SHP77 (cell line): ENCODE measurements at places on chromosomes 13 and 19.

DNA sequence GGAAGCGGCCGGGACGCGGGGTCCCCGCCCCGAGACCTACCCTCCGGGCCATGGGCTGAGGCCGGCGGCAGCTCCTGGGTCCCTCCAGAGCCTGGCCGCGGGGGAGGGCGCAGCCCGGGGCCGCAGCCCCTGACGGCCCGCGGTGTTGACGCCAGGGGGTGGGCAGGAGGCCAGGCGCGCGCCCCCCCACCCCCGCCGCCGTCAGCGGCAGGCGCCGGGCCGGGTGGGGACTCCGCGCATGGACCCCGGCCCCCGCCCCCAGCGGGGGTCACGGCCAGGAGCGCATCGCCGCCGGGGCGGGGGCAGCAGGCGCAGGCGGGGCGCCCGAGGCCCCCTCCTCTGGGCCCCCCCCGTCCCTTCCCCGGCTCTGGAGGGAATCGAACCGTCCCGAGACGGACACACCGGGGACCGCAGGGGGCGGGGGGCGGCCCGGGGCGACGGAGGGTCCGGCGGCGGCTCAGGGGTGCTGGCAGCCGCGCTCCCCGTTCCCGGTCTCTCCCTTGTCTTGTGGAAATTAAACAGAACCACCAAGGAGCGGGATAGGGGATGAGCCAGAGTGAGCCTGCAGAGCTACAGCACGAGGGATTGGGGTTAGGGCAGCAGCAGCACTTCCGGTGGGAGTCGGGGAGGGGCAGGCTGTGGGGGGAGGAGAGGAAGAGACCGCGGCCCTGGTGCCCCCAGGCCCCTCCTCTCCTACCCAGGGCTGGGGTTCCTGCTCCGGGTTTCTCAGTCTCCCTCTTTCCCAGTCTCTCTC, at the start of gene MEIS3:
Gene MEIS3 (minus strand): TSS at position 498 of the 754 bp plus-strand sequence. CDS start 446 bp downstream, at position 52.
- no peak for DNase-seq

DNA sequence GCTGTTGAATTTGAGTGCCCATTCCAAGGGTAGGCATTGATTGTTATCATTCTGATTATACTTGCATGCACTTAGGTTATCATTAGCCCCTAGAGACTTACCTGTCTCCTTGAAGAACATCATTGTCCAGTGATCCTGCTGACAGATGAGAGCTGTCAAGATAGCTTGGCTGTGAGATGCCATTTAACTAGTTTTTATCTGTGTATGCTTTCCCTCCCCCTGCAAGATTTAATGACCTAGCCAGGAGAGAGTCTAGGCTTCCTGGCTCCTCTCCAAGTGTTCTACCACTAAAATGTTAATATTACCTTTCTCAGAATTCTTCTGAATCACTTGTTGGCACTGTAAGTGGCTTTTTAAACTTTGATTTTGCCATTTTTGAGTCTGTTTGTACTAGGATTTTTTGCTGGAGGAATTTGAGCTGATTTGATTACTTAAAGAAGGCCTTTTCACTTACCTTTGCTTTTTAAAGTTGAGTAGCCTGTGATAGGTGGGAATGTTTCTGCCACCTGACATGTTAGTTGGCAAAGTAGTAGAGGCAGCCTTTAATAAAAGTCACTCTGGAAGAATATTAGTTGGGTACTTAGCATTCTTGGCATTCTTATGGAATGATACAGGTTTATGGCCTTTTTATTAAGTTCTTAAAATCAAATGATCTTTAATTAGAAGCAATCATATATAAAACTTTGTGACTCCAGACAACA, 41.1 kb downstream of the ARHGAP35 start:
- DNase-seq = no peak

DNA sequence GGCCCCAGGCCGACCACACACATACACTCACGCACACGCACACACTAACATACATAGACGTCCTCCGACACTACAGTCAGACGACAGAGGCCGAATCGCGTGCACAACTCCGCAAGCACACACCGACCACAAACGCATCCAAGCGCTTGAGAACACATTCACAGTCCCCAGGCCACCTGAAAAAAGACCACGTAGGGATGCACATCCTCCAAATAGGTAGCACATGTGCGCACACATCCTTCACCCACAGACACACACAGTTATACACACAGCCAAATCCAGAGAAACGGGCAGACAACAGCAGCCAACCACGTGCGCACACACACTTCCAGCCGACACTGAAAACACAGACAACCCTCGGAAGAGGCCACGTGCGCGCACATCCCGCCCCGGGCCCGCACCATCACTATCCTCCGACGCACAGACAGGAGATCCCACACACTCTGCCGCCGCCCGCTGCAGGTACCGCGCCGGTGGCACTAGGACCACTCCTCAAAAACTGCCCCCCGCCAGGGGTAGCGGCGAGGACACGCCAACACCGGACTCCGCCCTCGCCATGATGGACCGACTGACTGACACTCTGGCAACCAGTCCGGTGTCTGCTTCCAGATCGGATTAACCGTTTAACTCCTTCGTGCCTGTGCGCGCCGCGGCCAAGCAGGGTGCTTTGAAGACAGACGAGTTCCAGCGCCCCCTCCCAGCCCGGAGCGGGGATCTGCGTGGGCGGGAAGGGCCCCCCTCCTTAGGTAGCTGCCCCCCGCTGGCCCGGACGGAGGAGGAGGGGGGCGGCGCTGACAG, 493 bp upstream of the PDE4A start:
- DNase-seq = peak; percentile 48

- DNase-seq = no peak
These were observed 18.5 kb upstream of the ZNF331 start for GRCh38 chr19:53519446-53519845.

DNA sequence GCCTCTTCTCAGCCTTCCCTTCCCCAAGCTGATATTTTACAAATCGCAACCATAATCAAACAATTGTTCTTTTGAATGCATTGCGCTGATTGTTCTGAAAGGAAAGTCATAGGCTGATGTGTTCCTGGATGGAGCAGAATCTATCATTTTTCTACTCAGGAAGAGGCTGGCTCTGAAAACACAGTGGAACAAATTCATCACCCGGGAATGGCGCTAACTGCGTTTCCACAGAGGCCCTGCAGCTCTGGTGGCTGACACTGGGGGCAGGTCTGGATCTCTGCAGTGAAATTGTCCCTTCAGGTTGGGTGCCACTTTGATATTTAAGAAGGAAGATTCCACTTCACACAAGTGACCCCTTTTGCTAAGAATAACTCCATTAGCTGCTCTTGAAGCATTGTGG, 1060.8 kb downstream of the UQCRFS1 start:
- DNase-seq = no peak

DNA sequence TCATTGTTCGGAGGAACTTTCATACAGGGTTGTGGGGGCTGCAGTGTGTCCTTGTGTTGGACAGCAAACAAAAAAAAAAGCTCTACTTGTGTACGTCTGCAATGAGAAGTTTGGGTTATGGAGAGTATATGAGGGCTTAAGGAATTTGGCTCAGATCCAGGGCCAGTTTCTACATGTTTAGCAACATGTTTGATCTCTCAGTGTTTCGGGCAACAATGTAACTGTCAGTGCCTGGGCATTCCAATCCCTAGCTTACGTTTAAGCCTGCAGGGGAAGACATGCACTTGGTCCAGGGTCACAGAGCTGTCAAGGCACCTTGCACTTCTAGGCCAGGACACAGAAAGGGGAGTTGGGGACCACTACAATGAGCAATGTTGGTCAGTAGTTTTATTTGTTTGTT, 13.9 kb downstream of the ZNF543 start:
- no peak for DNase-seq

DNA sequence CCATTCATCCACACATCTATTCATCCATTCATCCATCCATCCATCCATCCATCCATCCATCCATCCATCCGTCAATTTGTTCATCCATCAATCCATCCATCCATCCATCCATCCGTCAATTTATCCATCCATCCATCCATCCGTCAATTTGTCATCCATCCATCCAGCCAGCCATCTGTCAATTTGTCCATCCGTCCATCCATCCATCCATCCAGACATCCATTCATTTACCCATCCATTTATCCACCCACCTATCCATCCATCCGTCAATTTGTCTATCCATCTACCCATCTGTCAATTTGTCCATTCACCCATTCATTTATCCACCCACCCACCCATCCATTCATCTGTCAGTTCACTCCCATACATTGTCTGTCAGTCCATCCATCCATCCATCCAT, 209.5 kb upstream of the ZNF536 start:
- no peak for DNase-seq
